ENCODE measurements at places on chromosomes 16 and 17.

DNA sequence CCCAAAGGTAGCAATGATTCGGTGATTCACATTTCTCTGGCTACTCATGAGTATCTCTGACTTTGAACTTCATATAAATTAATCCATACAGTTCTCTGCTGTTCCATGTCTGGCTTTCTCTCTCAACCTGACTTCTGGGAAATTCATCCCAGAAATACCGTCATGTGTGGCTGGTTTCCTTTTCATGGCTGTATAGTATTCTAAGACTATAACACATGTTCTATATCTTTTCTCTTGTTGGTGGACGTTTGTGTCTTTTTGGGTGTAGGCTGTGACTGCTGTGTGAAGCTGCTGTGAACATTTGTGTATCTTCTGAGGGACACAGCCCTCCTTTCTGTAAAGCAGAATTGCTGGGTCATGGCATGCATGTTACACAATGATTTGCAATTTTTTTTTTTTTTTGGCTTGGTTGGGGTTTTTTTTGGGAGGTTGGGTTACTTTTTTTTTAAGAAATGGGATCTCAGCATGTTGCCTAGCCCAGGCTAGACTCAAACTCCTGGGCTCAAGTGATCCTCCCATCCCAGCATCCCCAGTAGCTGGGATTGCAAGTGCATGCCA is 6.3 kb downstream of the TTYH2 start:
- no peak for DNase-seq

DNA sequence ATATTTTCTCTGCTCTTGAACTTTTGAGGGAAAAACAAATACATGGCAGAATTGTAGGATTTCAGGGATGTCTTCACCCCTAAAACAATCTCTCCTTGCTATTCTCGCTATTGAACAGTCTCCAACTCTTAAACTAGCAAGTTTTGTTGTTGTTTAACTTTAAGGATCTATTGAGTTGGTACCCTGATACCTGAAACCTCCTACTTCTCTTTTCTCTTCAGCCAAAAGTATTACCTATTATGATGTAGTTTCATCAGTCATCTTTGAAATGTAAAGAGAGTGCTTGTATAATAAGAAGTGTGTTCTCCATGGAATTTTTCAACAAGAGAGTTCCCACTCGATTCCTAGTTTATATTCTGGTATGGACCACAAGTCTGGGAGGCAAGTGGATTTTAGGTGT is 211.6 kb upstream of the TBX2 start:
- no peak for DNase-seq

GRCh38 chr17:76075364-76076145 is 974 bp downstream of the GALR2 start:
- DNase-seq: no peak

DNA sequence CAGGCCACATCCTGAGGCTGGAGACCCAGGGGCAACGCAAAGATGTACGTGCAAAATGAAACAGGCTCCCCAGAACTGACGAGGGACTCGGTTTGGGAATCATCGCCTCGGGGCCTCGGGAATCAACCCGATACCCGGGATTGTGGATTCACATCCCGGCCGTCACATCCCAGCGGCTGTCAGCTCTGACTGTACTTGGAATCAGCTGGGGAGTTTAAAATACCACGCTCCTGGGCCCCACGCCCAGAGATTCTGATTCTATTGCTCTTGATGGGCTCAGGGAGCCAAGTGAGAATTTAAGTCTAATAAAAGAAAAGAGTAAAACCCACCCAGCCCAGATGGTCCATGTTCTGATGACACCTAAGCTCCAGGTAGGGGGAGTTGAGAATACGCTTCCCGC is 42.2 kb downstream of the MRM3 start:
- DNase-seq: no peak

DNA sequence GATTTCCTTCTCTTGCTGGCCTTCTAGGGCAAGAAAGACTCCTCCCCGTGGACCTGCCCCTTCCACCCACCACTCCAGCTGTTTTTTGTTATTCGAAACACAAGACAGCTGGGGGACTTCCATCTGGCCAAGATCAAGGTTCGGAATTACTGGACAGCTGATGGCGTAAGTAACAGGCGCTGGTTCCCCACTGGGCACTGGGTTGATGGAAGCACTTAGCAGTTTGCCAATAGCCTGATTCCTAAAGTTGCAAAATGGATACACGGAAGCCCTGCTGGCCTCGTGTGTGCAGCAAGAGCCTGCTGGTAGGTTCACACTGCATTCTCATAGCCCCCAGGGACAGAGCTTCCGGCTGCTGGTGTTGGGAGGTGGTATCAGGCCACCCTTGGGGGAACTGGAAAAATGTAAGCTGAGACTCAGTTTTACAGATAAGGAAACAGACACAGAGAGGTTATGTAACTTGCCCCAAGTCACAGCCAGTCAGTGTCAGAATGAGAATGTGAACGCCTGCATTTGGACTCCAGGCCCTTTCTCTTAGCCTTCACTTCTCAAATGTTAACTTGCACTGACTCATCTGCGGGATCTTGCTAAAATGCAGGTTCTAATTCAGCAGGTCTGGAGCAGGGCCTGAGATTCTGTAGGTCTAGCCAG is 171.7 kb downstream of the KATNIP start:
- peak; percentile 72 for DNase-seq

DNA sequence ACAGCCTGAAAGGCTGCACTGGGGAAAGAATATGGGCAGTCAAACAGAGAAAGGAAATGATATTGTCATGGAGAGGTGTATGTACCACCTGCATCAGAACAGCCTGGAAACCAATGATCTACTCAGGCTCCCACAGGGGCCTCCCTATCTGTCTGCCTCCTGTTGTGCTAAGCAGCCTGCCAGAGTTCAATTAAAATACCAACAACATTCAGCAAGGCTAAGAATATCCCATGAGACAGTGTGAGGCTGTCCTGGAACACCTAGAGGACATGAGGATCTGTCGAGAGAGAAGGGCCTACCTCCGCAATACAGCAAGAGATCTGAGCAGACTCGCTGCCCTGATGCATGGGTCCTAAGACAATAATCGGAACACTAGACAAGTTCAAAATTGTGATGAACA is 8.4 kb downstream of the FXR2 start:
- DNase-seq: no peak

DNA sequence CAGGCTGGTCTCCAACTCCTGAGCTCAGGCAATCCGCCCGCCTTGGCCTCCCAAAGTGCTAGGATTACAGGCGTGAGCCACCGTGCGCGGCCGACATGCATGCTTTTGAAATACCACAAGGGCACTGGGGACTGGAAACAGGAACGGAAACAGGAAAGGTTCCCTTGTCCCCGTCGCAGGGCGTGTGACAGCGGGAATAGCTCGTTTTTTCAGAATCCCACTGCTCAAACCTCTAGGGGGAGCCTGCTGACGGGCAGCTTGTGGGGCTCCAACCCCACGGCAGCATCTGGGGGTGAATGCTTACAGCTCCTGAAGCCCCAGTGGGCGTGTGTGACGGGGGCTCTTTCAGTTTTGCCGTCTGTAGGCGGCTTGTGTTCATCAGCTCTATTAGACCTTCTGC is 18.8 kb upstream of the ASGR2 start:
- DNase-seq: no peak

GRCh38 chr17:76561332-76561731 is 21.5 kb downstream of the PRCD start:
- no peak for DNase-seq

- no peak for DNase-seq
Measured at GRCh38 chr17:42886283-42887176, 14.1 kb upstream of the G6PC1 start.

DNA sequence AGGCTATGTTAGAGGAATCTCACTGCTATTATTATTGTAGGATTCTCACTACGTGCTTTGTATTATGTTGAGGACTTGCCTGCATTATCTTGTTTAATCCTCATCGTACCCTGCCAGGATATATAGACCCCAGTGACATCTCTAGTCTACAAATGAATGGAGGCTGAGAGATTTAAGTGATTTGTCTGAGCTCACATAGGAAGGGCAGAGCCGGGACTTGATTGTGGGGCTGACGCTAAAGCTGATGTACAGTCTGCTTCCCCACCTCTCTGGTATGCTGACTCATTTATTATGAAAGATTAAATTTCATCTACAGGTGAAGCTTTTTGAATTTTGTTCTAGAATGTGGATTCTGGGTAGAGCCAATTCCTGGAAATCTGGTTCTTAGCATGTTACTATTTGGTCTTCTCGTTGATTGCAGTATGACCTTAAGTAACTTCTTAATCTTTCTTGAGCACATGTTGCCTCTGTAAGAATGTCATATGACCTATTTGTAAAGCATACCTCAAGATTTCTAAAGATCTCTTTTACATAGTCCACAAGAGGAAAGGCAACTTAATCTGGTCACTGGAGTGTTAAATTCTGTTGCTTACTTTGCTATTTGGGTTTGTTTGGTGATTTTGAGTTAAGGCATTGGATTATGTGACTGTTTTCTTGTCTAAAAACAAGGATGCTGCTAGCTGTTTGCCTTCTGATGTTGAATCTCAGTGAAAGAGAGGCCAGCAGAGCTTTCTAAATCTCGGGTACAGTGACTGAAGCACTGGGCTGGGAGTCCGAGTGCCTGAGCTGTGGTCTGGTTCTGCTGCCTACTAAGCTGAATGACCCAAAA is 12.4 kb downstream of the METTL9 start:
- no peak for DNase-seq

GRCh38 chr17:65529040-65529633 is 32.3 kb downstream of the AXIN2 start:
- DNase-seq: no peak

DNA sequence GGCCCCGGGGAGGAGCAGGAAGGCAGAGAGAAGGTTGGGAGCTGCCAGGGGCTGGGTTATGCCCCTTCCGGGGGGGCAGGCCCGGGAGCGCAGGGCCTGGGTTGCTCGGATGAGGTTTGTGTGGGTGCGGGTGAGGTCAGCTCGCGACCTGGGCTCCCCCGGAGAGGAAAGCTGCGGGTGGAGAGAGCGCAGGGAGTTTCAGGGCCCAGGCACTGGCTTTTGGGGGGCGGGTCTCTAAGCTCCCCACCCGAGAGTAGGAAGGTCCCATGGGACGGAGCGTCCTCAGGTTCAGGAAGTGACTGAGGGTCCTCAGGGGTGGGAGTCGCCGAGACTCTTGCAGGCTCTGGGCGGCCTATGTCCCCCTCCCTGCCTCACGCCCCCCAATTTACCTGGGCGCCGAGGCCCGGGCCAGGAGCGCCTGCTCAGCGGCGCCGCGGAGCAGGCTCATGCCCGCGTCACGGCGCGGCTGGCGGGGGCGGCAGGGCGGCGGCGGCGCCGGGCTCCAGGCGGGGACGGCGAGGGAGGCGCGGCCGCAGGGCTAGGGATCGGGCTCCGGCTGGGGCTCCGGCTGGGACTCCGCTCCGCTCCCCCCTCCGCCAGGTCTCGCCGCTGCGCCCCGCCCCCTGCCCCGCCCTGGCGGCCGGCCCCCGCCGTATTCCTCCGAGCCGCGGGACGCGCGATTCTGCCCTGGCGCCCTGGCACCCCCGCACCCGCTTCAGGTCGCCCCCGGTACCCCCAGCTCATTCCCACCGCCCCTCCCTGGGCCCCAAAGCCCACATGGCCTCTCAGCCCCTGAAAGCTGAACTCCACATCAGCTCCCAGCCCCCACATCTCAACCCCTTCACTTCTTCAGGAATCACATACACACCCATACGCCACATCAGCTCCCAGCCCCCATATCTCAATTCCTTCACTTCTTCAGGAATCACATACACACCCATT is at the start of gene DOK4:
Gene DOK4, minus strand, starts transcription at position 578 of the 942 bp plus-strand sequence. CDS start 6,986 bp downstream, outside the sequence.
- peak; percentile 88 for DNase-seq

- peak; percentile 40 for DNase-seq
Measured at GRCh38 chr17:51860954-51861561, 297.5 kb downstream of the CA10 start.
